Karpas-422 (cell line): ENCODE measurements at places on chromosomes 3 and 15.

DNA sequence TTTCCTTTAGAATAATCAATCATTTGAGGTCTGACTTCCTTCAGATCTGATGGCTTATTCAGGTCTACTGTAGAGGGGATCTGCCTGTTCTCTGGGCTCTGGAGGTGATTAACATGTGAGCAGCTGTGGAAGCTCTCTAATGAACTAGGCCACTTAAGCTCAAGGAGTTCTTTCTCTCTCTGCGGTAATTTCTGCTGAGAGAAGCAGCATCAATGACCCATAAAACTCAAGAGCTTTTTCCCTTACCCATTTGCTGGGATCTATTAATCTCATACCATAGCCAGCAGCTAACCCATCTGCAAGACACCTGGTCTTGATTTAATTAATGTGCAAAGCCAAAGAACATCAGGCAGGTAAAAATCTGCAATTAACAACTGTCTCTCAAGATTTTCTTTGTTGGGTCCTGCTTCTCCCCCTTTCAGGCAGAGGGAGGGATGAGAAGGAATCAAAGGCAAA is 73.2 kb upstream of the DLG1 start:
- no peaks in the 10 kb centered on the region for H3K27me3 ChIP-seq
- H3K27ac ChIP-seq: no peak overlapping the region
- H3K4me3 ChIP-seq: no peak overlapping the region
- no peaks in the 10 kb centered on the region for H3K36me3 ChIP-seq
- peaks cover 4% of the 10 kb centered on the region; the same call in 1 of the 2 replicates for H3K4me1 ChIP-seq

DNA sequence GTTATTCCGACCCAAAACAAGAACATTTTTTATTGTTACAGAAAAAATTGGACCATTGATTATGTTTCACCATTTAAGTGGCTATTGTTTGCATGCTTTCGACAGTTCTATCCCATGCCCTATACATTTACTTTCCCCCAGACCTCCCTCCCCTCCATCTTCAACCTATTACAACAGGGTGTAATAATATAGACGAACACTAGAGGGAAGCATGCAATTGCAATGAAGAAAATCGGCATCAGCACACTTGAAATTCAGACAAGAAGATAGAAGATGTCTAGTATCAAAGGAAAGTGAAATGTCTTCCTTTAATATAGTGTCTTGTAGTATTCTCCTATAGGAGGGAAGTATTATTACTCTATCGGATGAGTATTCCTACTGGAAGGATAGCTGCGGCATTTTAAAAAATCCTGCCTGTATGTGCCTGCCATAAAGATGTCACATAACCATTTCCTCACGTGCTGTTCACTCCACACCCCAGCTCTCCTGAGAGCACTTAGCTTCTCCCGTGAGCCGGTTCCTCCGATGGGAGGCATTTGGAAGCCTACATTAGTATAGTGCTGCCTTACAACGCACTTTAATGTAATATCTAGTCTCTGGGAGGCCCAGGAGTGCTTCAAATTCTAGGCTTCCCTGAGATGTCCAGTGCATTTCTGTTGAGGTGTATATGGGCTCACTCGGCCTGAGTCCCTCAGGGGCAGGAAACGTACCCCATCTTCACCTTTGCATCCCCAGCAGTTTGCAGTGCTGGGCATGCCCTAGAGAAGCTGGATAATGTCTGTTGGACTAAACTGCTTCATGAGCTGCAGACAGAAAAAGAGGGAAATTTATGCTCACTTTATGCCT is 17.8 kb upstream of the ERICH6 start:
- peak; percentile 91 for DNase-seq
- H3K36me3 ChIP-seq: no peaks in the 10 kb centered on the region
- H3K4me1 ChIP-seq: peaks cover 32% of the 10 kb centered on the region
- no peaks in the 10 kb centered on the region for H3K27me3 ChIP-seq
- peak overlapping the region; percentile 4; the same call in 1 of the 2 replicates for H3K4me3 ChIP-seq

GRCh38 chr15:98900356-98900755 is 107.2 kb downstream of the PGPEP1L start:
- no peaks in the 10 kb centered on the region for H3K36me3 ChIP-seq
- H3K27ac ChIP-seq: no peak overlapping the region
- DNase-seq: no peak
- H3K4me1 ChIP-seq: no peaks in the 10 kb centered on the region

DNA sequence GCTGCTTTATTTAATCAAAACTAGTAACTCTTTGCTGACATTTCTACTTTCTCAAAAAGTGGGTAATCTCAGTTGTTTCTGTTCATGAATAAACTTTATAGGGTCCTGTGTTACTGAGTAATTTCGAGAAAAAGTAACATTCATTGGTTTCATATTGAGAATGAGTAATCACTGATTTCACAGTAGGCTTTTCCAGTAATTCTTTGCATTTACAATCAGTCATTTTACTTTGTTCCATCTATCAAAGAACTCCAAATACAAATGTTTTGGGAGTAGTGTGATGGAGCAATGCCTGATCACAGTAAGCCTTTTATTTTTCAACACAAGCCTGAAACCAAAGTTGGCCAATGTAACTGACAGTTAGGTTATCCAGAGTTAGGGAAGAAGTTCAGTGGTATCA is 353.6 kb downstream of the ULK4 start:
- no peaks in the 10 kb centered on the region for H3K27me3 ChIP-seq
- 0 out of 2 replicates have a peak, but pooled peaks cover 5% of the 10 kb centered on the region for H3K4me1 ChIP-seq
- no peak for DNase-seq

GRCh38 chr3:143822798-143823197 is 25.5 kb downstream of the SLC9A9 start:
- H3K4me3 ChIP-seq: no peak overlapping the region
- H3K27me3 ChIP-seq: no peaks in the 10 kb centered on the region
- H3K27ac ChIP-seq: no peak overlapping the region

- peak within 1 kb of the TSS; percentile 90 for H3K4me3 ChIP-seq
- peak within 1 kb of the TSS; percentile 76 for H3K27ac ChIP-seq
- H3K4me1 ChIP-seq: peaks cover 20% of the 10 kb centered on the region
- peak; percentile 99 for DNase-seq
These were observed at the start of gene RBM6 for GRCh38 chr3:49939858-49940666. Gene RBM6, plus strand, starts transcription at chr3:49940150. Its CDS starts 22,492 bp downstream, at chr3:49962642.

- H3K27ac ChIP-seq: no peak overlapping the region
- no peaks in the 10 kb centered on the region for H3K36me3 ChIP-seq
- H3K27me3 ChIP-seq: no peaks in the 10 kb centered on the region
- DNase-seq: no peak
These were observed 4.1 kb upstream of the RARB start for GRCh38 chr3:25423780-25424588.

DNA sequence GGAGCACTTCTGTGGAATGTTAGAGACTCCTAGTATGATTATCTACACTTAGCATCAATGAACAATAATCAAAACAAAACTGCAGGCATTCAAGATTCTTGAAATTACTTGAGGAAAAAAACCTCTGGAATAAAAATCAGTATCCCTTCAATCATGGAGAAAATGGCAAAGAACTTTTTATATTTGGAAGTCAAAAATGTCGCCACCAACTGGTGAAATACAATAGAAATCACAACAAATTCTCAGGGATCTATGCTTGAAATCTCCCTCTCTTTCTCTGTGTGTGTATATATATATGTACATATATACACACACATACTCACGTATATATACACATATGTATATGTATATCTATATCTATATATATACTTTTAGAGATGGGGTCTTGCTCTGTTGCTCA is 378.9 kb upstream of the ALCAM start:
- peak; percentile 41 for DNase-seq
- no peak overlapping the region for H3K4me3 ChIP-seq
- no peaks in the 10 kb centered on the region for H3K4me1 ChIP-seq
- H3K27ac ChIP-seq: no peak overlapping the region
- no peaks in the 10 kb centered on the region for H3K36me3 ChIP-seq

DNA sequence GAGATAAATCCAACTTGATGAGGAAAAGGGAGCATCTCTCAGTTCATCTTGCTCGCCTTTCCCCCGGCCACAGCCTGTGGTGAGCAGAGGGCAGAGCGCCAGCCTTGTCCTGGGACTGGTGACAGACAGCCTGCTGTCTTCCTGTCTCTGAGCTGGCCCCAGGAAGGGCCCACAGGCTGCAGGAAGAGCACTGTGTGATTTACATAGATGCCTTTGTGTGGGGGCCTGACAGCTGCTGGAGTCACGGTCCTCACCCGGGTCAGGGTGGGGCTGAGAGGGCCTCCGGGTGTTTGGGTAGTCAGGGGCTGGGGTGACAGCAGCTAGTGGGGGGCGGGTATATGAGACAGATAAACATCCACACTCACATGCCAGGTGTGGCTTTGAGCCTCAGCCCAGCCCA is 29.3 kb downstream of the PLA2G4D start:
- H3K4me3 ChIP-seq: no peak overlapping the region
- no peak overlapping the region for H3K27ac ChIP-seq
- H3K36me3 ChIP-seq: no peaks in the 10 kb centered on the region

DNA sequence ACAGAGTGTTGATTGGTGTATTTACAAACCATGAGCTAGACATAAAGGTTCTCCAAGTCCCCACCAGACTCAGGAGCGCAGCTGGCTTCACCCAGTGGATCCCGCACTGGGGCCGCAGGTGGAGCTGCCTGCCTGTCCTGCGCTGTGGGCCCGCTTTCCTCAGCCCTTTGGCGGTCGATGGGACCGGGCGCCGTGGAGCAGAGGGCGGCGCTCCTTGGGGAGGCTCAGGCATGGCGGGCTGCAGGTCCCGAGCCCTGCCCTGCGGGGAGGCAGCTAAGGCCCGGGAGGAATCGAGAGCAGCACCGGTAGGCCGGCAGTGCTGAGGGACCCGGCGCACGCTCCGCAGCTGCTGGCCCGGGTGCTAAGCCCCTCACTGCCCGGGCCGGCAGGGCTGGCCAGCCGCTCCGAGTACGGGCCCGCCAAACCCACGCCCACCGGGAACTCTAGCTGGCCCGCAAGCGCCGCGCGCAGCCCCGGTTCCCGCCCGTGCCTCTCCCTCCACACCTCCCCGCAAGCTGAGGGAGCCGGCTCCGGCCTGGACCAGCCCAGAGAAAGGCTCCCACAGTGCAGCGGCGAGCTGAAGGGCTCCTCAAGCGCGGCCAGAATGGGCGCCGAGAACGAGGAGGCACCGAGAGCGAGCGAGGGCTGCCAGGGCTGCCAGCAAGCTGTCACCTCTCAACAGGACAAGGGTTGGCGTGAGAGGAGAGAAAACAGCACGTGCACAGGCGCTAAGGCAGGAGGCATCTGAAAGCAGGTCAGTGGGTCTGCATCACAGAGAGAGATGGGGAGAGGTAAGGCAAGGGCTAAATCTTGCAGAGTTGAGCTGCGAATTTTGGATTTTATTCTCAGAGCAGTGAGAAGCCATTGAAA is 5.9 kb upstream of the EPB42 start:
- H3K4me3 ChIP-seq: no peak overlapping the region
- no peak for DNase-seq
- H3K4me1 ChIP-seq: peaks cover 2% of the 10 kb centered on the region; the same call in 1 of the 2 replicates
- H3K27ac ChIP-seq: no peak overlapping the region
- no peaks in the 10 kb centered on the region for H3K27me3 ChIP-seq

- H3K4me3 ChIP-seq: no peak overlapping the region; the same call in 1 of the 2 replicates
- peaks cover 36% of the 10 kb centered on the region for H3K4me1 ChIP-seq
- no peaks in the 10 kb centered on the region for H3K36me3 ChIP-seq
- no peaks in the 10 kb centered on the region for H3K27me3 ChIP-seq
- peak overlapping the region; percentile 26; the same call in 1 of the 2 replicates for H3K27ac ChIP-seq
- DNase-seq: peak; percentile 71
These were observed 46.1 kb downstream of the BTD start for GRCh38 chr3:15647611-15648167.

DNA sequence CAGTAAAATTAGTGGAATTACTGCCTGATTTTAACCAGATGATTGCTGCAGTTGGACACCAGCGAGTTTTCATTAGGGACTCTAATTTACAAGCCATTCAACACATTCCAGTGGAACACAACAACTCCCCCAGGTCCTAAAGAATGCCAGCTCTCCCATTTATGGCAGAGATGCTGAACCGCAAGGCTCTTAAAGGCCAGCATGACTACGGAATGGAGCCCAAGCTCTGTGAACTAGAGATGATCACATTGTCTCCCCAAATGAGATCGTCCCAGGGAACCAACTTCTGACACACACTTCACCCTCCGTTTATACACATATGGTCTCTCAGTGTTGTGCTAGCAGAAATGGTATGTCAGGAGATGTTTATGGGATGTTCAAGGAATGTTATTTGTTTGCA is 446.2 kb upstream of the NR2F2 start:
- H3K4me1 ChIP-seq: no peaks in the 10 kb centered on the region
- H3K36me3 ChIP-seq: no peaks in the 10 kb centered on the region
- DNase-seq: no peak
- no peaks in the 10 kb centered on the region for H3K27me3 ChIP-seq
- H3K27ac ChIP-seq: no peak overlapping the region

DNA sequence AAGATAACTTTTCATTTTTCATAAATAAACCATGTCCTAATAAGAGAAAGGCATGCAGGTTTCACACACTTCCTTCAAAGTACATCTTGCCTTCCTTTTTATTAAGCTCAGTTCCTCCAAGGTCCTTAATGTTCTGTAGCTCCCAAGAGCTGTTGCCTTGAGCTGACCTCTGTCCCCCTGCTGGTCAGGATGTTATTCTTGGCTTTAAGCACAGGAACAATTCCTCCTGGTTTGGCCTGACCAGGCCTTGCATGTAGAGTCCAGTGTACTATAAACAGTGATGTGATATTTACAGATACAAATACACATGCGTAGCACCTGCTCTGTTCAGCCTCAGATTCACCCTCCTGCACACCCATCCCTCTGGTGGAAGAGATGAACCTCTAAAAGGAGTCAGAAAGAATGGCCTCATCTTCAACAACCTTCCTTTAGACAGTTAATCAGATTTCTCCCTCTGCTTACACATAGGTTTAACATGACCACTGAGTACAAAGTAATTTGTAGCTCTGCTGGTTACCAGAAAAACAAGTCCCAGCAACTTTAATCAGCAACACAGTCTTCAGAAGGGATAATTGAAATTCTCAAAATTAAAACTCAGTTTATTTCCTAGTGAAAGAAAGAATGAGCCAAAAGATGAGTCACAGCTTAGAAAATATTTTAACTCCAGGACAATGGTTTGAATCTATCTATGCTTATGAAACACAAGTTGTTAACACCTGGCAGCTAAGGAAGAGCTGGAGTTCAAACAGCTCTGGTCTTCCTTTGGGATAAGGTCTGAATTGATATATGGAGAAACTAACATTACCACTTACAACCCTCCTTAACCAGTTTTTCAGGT is 46.5 kb downstream of the PTPN9 start:
- H3K4me3 ChIP-seq: no peak overlapping the region
- peak overlapping the region; percentile 36; the same call in 1 of the 2 replicates for H3K27ac ChIP-seq
- no peak for DNase-seq

DNA sequence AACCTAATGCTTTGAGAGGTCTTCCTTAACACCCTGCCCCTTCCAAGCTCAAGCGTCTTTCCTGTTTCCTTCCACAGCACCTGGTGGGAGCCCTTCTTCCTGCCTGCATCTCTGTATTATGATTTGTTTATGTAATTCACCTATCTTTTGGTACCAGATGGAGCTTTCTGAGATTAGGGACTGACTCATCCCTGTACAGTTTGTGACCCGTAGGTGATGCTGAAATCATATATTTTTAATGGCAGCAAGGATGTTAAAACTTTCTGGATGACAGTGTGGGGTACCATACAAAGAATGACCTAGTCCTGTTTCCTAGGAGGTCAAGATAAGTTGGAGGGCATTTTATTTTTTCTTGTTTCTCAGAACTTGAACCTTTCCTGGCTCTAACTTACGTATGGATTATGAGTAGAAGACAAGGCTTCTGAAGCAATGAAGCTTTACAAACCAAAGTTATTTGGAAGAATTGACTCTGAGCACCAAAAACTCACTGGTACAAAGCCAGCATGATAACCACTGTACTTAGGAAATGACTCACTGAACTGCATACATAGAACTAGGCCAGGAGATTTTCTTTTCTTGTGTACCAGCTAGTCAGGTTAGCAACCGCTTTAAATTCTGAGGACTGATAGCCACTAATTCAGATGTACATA is 46.6 kb downstream of the HHLA2 start:
- H3K4me1 ChIP-seq: peaks cover 8% of the 10 kb centered on the region
- H3K36me3 ChIP-seq: no peaks in the 10 kb centered on the region
- H3K27ac ChIP-seq: no peak overlapping the region
- H3K4me3 ChIP-seq: no peak overlapping the region
- no peaks in the 10 kb centered on the region for H3K27me3 ChIP-seq
